ENCODE measurements at places on chromosomes 4 and X.

- no peak for DNase-seq
Measured at GRCh38 chrX:129739578-129739977, 799 bp downstream of the XPNPEP2 start.

DNA sequence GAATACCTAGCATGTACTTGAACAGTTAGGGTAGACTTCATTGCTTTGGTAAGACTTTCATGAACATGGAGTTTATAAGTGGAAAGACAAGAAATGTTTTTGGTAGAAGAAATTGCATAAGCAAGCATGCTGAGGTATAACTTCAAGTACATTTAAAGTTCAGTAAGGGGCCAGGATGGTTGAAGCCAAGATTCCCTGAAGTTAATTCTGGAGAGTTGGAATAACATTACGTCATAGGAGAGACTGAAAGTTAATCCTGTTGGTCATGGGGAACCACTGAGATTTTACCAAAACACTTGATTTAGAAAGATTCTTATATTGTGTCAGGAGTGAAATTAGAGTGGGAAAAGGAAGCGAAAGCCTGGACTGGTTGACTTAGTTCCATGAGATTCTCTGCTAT is 767.5 kb upstream of the MAGEB2 start:
- no peak for DNase-seq

DNA sequence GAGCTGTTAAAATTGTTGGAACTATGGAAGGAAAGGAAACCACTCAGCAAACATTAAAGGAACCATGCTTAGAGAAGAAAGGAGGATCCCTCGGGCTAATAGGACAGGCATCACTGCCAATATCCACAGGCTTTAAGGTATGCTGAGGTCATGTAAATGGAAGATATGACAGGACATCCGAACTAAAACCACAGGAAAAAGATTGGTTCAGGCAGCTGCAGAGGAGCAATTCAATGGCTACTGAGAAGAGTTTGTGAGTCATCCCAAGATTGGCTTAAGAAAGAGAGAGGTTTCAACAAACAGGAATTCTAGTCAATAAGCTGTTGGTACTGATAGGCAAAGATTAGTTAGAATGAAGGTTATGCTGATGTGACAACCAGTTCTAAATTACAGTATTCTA is 106.4 kb upstream of the FAM241A start:
- DNase-seq: no peak

DNA sequence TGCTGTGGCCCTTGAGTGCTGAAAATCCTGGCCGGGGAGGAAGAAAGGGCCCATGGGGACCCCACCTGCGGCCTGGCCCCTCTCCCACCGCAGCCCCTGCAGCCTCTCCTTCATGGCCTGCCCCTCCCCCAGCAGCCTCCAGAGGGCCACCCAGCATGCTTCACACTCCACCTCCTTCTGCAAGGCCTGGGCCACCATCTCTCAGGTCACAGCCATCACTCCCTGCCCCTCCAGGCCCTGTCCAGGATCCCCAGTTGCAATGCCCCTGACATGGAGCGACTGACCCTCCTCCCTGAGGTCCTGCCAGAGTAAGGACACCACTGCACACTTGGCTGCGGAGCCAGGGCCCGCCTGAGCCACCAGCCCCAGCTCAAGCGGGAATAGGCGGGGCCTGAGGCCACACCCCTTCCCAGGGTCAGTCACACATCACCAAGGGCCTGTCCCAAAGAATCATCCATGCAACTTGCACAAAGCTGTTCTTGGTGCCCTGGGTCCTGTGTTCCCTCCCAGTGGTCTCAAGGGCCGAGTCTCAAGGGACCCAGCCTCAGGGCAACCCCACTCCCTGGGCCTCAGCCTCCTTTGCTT is 32.9 kb downstream of the CCNQ start:
- DNase-seq: no peak

- no peak for DNase-seq
Measured at GRCh38 chr4:23163647-23164436, 471.1 kb downstream of the GBA3 start.

DNA sequence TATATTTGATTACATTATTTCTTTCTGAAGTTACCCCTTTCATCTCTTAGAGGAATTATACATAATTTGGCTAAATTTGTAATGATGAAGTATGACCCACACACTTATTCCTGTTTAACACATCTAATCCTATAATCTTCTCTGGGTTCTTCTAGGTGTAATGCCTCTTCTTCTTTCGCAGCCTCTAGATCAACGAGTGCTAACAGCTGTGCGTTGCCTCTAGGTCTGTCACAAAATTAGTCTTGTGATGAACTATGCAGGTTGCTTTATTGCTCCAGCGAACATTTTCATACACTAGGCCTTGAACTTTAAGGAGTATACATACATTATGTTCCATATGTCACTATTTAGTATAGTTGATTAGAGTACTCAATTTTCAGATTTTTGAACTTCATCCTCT is 89.9 kb downstream of the TTC29 start:
- DNase-seq: no peak

DNA sequence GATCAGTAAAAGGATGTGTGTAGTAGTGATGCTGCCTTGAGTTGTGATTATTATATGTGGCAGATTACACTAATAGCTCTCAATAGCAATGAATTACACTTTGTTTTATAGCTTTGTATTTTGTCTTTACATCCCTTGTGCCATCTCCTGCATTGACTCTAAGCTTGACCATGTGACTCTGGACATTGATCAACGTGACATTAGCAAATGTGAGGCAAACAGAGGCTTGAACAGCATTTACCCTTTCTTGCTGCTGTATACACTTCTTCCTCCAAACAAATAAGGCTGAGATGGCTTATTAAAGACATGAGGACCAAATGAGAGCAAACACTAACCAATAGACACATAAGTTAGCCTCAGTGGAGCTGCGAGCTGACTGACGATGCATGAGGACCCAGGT is 63.5 kb downstream of the MAD2L1 start:
- DNase-seq: no peak

DNA sequence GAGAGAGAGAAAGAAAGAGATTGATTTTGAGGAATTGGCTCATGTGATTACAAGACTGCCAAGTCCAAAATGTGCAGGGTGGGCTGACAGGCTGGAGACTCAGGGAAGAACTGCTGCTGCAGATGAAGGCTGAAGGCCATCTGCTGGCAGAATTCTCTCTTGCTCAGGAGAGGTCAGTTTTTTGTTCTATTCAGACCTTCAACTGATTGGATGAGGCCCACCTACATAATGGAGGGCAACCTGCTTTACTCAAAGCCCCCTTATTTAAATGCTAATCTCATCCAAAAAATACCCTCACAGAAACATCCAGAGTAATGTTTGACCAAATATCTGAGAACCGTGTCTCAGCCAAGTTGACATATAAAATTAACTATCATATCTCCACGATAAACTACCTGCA is 38.2 kb upstream of the MAMLD1 start:
- no peak for DNase-seq

GRCh38 chr4:134848681-134849080 is 647.1 kb upstream of the PABPC4L start:
- no peak for DNase-seq

DNA sequence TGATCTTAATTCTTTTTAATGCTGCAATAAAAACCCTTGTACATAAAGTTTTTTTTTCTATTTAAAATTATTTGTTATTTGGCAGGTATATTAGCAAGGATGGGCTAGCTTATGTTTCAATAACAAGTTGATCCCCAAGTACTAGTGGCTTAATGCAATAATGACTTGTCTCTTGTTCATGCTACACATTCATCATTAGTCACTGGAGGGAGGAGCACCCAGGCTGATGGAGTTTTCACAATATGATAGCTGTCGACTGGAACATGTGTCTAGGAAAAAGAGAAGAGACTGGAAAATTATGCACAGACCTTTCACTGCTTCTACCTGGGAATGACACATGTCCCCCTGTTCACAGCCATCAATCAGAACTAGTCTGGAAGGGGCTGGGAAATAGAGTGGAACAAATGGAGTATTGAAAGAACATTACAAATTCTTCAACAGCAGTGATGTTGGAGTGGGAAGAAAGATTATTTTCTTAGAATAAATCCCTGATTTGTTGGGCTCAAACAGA is 387.9 kb upstream of the RPS6KA3 start:
- no peak for DNase-seq

- DNase-seq: no peak
Measured at GRCh38 chrX:150767475-150768131, 74.4 kb downstream of the MTMR1 start.

All from cerebellar nuclear complex (tissue), 1 donor.